ENCODE measurements at places on chromosomes 7 and 10. TPM values are rescaled to one million over a fixed set of nuclear protein-coding genes. Genes with fewer than 3 reads are reported as not detected.

PRR15 gene
- 64.9 TPM for total RNA-seq

CYP3A4 gene
- total RNA-seq, result not detected

RBM17 gene
- total RNA-seq, result 98.2 TPM

DNA sequence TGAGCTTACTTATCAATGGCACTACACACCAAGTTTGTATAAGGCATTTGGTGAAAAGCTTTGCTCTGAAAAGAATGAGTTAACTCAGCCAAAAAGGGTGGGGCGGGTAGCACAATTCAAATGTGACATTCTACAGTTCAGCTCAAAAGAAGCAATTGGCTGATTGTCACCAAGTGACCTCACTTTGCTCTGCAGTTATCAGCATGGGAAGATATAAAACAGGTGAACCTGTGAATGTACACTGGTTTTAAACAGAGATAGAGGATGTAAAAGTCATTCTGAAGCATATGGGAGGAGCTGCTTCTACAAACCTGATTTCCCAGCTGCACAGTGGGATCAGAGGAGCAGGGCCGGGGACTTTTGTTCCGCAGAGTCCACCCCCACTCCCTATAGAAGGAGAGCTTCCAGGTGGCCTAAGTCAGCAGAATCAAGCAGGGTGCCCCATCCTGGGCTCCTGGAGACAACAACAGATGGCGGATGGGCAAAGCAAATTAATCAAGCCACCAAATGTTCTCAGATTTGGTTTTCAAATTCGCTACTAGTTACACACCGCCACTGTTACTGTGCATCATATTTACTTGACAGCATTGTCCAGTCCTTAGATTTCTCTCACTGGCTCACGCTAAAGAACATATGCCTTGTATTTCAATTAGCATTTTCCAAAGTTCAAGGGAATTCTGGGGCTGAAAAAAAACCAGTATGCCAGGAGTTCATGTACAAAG, 27.5 kb upstream of the NPVF start:
- no peaks in the 10 kb centered on the region for H3K4me1 ChIP-seq
- no peak overlapping the region for H3K4me3 ChIP-seq
- no peak overlapping the region for H3K27ac ChIP-seq
- no peak for DNase-seq

- H3K27me3 ChIP-seq, result peaks cover 53% of the 10 kb centered on the region
- no peaks in the 10 kb centered on the region for H3K36me3 ChIP-seq
- H3K27ac ChIP-seq, result no peak overlapping the region
- no peak overlapping the region for H3K4me3 ChIP-seq
These were observed 95.7 kb downstream of the TCERG1L start for GRCh38 chr10:131215776-131216175.

DNA sequence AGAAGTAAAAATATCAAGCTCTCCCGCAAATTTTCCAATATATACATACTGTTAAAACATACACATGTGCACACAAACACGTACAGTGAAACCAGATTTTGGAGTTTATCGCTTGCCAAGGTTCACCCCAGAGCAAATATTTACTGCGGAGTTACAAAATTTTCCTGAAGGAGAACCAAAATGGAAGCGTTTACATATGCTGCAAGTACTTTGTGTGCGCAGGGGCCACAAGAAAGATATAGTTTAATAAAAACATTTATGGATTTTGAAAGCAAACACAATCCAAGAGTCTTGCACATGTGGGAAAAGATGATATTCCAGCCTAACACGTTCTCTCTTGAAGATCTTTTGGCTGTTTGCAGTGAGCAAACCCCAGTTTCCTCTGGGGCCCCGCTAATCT, 301.3 kb upstream of the NFE2L3 start:
- DNase-seq, result no peak
- no peaks in the 10 kb centered on the region for H3K36me3 ChIP-seq
- H3K4me1 ChIP-seq, result peaks cover 38% of the 10 kb centered on the region

- H3K36me3 ChIP-seq, result peaks cover 91% of the 10 kb centered on the region
- peak overlapping the region; percentile 49 for H3K27ac ChIP-seq
- peaks cover 17% of the 10 kb centered on the region for H3K4me1 ChIP-seq
- H3K27me3 ChIP-seq, result no peaks in the 10 kb centered on the region
- H3K4me3 ChIP-seq, result no peak overlapping the region
- peak; percentile 21 for DNase-seq
These were observed 14.5 kb downstream of the AKR1B1 start for GRCh38 chr7:134444198-134444960.

GRCh38 chr10:59276919-59277318, 85.4 kb downstream of the FAM13C start:
- H3K36me3 ChIP-seq, result no peaks in the 10 kb centered on the region
- no peak overlapping the region for H3K4me3 ChIP-seq
- no peaks in the 10 kb centered on the region for H3K27me3 ChIP-seq
- no peak overlapping the region for H3K27ac ChIP-seq
- no peaks in the 10 kb centered on the region for H3K4me1 ChIP-seq
- DNase-seq, result no peak

DNA sequence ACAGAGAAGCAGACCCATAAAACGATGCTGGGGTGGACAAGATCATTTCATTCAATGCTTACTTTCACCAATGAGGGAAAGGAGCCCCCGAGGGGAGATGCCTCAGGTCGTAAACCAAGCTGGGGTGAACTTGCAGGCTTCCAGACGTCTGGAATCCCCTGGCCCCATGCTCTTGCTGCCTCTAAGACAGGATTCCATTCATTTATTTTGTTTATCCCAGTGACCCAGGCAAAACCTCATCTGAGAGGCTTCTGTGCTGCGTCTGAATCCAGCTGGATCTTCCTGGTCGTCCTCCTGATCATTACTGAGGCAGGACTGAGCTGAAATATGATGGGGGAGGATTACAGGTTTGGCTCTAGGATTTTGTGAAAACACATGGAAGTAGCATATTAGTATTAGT, 182.9 kb downstream of the MYOF start:
- H3K27me3 ChIP-seq, result no peaks in the 10 kb centered on the region
- H3K36me3 ChIP-seq, result no peaks in the 10 kb centered on the region
- H3K27ac ChIP-seq, result no peak overlapping the region
- H3K4me3 ChIP-seq, result no peak overlapping the region

DNA sequence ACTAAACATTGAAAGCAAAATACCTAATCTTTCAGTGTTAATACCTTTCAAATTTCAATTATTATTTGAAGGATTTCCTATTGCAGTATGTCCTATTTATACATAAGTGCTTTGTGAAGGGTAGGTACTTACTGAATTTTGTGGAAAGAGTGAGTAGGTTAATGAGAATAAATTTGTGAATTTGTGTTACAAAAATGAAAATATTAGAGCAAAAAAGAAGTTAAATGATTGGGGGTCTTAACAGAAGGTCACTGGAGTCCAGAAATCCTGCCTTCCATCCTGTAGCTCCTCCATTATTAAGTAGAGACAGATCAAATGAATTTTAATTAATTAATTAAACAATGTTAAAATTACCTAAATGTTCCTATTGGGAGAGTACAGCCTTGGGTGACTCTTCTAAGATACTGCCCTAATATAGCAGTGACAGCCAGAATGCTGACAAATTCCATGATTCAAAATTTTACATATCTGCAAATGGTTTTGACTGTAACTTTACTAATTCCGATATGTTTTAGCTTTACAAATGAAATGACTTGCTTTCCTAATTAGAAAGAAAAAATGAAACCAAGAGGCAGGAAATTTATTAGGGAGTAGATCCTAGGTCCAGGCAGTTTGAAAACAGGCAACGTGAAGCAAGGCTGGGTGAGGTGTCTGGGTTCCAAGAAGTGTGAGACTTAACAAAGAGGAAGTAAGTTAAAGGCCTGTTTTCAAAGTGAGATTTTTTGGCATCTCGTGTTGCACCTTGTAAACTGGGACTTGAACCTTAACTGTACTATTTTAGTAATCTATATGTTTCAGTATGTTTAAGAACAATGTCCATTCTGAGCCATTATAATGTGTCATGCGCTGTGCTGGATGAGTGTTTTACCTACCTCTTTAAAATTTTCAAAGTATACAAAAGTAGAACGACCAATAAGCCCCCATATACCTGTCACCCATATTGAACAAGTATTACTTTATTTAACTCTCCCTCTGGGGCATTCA, 1.5 kb downstream of the PIK3CG start:
- H3K36me3 ChIP-seq, result no peaks in the 10 kb centered on the region
- H3K27ac ChIP-seq, result no peak overlapping the region
- no peak overlapping the region for H3K4me3 ChIP-seq
- H3K27me3 ChIP-seq, result no peaks in the 10 kb centered on the region
- no peak for DNase-seq

- no peaks in the 10 kb centered on the region for H3K36me3 ChIP-seq
- H3K27ac ChIP-seq, result no peak overlapping the region
- no peaks in the 10 kb centered on the region for H3K27me3 ChIP-seq
- H3K4me3 ChIP-seq, result no peak overlapping the region
- H3K4me1 ChIP-seq, result no peaks in the 10 kb centered on the region
- DNase-seq, result no peak
These were observed 4.5 kb upstream of the DGKI start for GRCh38 chr7:137850972-137851945.

- 0 out of 2 replicates have a peak, but pooled peaks cover 8% of the 10 kb centered on the region for H3K36me3 ChIP-seq
- peaks cover 27% of the 10 kb centered on the region for H3K4me1 ChIP-seq
- peak within 1 kb of the TSS; percentile 59 for H3K27ac ChIP-seq
- H3K4me3 ChIP-seq, result peak within 1 kb of the TSS; percentile 83
- peak; percentile 84 for DNase-seq
These were observed at the start of gene ZNF655 for GRCh38 chr7:99558306-99559174. Gene ZNF655, plus strand, starts transcription at chr7:99558642. Its CDS starts 1,918 bp downstream, at chr7:99560560.

DNA sequence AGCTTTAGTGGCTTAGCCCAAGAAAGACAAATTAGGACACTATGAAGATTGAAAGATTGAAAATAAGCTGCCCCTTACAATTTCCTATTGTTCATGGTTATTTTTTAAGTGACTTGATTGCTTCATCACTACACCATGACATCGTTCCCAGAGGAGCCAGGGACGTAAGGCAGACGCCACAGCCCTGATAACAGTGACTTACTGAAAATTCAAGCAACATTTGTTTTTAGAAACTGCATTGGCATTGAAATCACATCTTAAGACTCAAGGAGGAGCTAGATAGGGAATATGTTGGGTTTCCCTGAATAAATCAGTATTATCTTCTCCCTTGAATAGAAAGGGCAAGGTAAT, 38.7 kb upstream of the ANK3 start:
- H3K27me3 ChIP-seq, result no peaks in the 10 kb centered on the region
- no peak for DNase-seq
- no peaks in the 10 kb centered on the region for H3K36me3 ChIP-seq
- H3K4me1 ChIP-seq, result peaks cover 38% of the 10 kb centered on the region
- H3K4me3 ChIP-seq, result no peak overlapping the region
- no peak overlapping the region for H3K27ac ChIP-seq
